ENCODE measurements at places on chromosomes 5 and 9.

- no peak for DNase-seq
Measured at GRCh38 chr9:35820076-35820475, 5.2 kb upstream of the HINT2 start.

- no peak for DNase-seq
Measured at GRCh38 chr5:94692581-94692980, 74.1 kb downstream of the SLF1 start.

- DNase-seq, result no peak
Measured at GRCh38 chr5:10789726-10790125, 28.7 kb upstream of the DAP start.

- peak; percentile 97 for DNase-seq
Measured at GRCh38 chr9:20622330-20623020, at the start of gene MLLT3. TSS of gene MLLT3 (minus strand) at chr9:20622499.

GRCh38 chr5:96871686-96872085 is 4.6 kb upstream of the ERAP2 start:
- no peak for DNase-seq

GRCh38 chr9:123816817-123817472 is 113.0 kb downstream of the DENND1A start:
- no peak for DNase-seq

GRCh38 chr5:16427587-16427986 is 38.0 kb downstream of the ZNF622 start:
- peak; percentile 25 for DNase-seq

GRCh38 chr5:59501316-59501715 is 392.2 kb downstream of the PDE4D start:
- DNase-seq, result no peak

GRCh38 chr5:73615085-73615484 is 10.9 kb upstream of the ARHGEF28 start:
- DNase-seq, result no peak

- no peak for DNase-seq
Measured at GRCh38 chr9:128062846-128063831, 4.0 kb downstream of the NAIF1 start.

GRCh38 chr5:159663986-159664385 is 252.3 kb upstream of the ADRA1B start:
- DNase-seq, result no peak

DNA sequence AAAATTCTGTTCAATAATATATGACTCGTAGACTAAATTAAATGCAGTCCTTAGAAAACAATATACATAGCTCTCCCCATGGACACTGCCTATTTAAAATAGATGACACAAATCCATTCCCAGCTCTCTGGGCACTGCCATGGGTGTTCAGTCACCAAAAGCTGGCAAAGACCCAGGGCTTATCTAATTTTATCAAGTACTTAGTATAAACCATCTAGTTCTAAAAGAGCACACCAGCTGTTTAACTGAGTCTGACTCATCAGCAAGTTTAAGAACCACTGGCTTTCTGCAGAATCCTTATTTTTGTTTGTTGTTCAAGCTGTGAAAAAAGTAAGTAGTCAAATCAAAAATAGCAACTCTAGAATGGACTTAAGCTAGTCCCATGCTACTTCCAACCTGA is 107.6 kb downstream of the PLPP1 start:
- no peak for DNase-seq

DNA sequence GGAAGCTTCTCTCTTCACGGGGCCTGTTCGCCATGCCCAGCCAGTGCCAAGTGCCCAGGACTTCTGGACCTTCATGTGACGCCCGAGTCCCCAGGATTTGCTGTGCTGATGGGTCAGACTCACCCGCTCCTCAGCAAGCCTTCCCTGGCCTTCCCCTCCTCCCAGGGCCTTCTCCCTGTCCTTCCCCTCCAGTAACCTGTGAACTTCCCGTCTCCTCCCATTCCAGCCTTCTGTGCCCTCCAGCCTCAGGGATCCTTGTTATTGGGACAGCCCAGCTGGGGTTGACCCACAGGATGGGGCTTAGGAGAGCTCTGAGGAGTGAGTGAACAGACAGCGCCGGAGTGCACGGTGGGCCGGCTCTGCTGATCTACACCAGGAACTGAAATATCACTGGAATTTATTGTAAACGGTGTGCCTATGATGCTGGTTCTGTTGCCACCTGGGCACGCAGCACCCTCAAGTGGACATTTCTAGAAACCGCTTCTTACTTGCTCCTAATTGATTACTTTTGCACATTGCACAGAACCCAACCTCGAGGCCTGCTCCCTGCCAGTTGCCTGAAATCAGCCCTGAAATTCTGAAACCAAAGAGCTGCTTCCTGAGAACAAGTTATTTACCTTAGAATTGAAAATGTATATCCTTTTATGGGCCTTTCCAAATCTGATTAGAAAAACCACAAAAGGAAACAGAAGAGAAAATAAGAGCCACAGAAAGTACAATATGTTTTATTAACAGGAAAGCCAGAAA is 1.5 kb downstream of the SPAAR start:
- DNase-seq, result peak; percentile 58

GRCh38 chr9:95003689-95004410 is 277.4 kb downstream of the AOPEP start:
- peak; percentile 56 for DNase-seq

DNA sequence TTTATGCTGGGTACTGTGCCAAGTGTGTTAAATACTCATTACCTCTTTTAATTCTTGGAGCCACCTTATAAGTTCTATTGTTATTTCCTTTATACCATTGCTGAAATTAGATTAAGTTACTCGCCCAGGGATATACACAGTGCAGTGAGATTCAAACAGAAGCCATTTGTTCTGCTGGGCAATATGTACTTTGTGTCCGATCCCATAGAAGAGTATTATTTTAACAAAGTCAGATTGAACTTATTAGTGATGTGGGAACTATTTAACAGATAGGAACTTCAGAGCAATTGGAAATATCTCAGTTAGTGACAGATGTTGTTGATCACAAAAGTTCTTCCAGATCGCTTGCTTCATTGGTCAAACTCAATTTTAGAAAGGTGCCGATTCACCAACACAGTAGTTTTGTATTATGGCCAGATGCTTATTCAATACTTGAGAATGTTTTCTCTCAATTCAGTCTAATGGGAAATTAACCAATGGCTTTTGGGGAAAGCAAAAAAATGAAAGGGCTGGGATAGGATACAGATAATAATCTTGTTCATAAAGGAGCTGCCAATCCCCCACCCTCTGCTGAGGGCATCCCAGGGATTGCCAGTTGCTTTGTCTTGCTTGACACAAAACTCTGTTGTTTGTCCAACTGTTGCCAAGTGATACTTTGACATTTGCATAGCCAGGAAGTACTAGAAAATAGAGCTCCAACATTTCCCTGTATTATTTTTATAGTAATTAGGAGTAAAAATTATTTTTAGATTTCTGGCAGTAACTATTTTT is 94.8 kb upstream of the SEMA6A start:
- DNase-seq, result no peak

GRCh38 chr5:96721351-96721977 is 59.3 kb downstream of the CAST start:
- DNase-seq, result no peak

DNA sequence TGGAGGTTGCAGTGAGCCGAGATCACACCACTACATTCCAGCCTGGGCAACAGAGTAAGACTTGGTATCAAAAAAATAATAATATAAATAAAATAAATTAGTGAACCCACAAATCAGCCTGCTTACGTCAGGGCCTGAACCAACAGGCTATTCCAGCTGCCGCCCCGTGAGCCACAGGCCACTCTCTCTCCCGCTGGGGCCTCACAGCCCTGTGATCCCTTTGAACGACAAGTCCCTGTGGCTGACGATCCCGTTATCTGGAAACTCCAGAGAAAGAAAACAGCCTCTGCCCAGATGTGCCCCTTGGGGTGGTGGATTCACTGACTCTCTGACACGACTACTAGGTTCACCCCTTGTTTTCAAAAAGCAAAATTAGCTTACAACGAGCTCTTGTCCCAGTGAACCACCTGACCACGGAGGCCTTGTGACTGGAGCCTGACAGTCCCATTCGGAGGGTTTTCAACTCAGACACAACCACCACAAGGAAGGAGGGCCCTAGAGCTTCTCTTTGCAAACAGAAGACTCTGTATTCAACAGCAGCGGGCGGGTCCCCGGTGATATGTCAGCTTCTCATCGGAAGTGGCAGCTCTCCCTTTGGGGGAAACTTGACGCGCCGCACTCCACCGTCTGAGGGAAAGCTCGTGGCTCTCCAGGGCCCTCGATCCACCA is 4.4 kb upstream of the DIPK1B start:
- no peak for DNase-seq

DNA sequence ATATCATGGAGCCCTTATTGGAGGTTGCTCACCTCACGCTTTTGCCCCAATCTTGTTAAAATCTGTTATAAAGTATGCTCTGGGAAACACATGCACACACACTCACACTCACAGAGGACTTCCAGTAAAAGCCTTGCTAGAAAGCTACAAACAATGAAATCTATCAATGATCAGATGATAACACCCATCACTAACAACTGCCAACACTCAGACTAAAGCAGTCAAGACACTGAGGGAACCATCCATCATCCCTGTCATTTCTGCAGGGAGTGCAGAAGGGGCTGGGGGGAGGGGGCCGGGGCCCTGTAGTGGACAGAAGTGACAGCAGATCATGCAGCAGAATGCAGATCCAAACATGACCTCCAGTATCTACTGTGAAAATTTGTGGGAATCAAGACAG is 179.1 kb downstream of the AOPEP start:
- no peak for DNase-seq

DNA sequence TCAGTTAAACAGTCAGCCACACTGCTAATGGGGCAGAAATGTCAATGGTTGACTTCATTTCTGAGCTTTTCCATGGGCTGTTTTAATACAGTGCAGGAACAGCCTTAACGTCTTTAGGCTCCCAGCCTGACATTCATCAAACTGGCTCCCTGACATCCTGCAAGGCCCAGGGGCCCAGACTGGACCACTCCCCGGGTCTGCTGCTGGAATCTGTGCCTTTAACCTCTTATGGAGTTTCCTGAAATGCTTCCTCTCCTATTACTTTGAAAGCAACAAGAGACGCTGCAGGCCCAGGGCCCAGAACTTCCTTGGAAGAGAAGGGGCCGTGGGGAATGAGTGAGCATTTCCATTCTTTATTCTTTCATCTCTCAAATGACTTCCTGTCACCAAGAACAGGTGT is 216.8 kb upstream of the PANK3 start:
- DNase-seq, result no peak

DNA sequence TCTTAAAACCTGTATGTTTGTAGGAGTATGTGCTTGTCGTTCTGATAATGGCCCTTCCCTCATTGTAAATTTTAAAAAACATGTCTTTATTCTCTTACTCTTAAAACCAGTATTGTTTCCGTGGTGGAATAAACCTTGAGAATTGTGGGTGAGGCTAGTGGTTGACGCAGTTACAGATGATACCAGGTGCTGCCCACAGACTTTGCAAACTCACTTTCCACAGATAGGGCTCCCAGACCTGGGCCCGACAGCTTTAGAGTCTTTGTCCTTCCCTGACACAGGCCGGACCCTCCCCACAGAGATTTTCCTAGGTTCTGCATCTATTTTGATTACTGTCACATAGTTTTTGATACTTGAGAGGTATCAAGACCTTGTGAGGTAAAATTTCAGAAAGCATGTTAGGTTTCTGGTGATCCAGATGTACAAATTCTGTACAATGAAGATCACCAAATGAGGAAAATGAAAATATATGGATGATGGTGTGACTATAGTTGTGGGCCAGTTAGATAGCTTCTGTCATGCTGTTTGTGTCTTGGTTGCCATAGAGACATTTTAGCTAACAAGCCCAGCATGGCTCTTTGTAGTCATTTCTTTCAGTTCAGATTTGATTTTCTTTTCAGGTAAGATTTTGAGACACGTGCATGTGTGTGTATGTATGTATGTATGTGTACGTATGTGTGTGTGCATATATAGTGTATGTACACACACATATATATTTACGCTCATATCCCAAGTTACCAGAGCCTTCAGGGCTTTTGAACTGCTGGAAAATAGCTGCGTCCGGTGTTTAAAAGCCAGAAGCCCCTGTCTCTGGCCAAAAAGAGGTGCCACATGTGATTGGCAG is 33.8 kb downstream of the DMRT1 start:
- DNase-seq, result no peak

- DNase-seq, result no peak
Measured at GRCh38 chr5:93922551-93922950, 181.2 kb upstream of the POU5F2 start.

DNA sequence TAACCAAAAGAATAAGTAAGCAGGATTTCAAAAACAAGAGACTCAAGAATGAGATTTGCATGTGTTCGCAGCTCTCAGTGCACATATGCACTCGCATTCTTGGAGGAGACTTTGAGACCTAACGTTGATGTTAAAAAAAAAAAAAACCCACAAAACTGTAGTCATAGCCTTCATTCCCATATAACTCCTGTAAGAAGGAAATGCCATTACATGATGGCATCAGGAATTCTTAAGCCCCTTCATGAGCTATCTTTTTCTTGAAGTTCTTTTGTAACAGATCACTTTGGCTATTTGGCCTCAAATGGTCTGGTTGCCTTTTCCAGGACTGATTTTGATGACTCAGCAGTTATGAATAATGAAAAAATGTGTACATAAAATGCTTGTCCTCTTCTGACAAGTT is 113.8 kb downstream of the ALDH1A1 start:
- DNase-seq, result no peak

GRCh38 chr5:88287846-88288527 is 19.3 kb upstream of the TMEM161B start:
- DNase-seq, result no peak

GRCh38 chr5:72234265-72234700 is 85.8 kb downstream of the MRPS27 start:
- no peak for DNase-seq

DNA sequence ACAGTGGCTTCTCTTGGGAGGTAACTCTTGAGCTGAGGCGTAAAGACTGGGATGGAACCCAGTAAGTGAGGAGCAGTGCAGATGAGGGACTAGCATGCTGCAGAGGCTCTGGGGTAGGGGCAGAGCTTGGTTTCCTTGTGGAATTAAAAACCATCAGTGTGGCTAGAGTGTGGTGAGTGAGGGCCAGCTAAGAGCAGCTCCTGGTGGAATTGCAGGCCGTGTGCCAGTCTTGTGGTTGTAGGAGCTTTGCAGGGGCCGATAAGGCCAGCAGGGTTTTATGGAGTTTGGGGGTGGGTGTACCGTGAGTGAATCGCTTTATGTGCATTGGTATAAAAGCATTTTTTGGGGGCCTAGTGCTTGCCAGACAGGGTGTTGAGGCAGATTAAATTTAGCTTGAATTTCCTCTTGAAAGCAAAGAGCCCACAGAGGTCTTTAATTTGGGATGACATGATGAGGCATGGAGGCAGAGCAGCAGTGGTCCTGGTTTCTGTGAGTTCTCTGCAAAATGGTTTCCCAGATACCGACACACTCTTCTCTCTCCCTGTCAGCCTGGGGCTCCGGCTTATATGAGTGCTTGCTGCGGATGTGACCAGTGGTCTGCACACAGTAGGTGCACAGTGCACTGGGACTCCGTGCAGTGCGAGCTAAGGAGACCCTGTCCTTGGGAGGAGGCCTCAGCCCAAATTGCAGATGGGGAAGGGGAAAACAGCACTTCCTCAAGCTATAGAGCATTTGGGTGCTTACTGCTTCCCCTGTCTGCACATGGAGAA is 176.4 kb upstream of the PITX1 start:
- DNase-seq, result no peak

- DNase-seq, result no peak
Measured at GRCh38 chr5:180790020-180790419, 12.6 kb downstream of the MGAT1 start.

- no peak for DNase-seq
Measured at GRCh38 chr5:89293810-89294209, 410.8 kb upstream of the MEF2C start.

Measured in NCI-H2081 (cell line).